ENCODE measurements at places on chromosomes 4 and X.
A peak's percentile ranks its signal among the peaks of the same experiment; 100 is the strongest.

- no peak for DNase-seq
Observed at GRCh38 chr4:163017135-163017534, 149.6 kb downstream of the NAF1 start.

DNA sequence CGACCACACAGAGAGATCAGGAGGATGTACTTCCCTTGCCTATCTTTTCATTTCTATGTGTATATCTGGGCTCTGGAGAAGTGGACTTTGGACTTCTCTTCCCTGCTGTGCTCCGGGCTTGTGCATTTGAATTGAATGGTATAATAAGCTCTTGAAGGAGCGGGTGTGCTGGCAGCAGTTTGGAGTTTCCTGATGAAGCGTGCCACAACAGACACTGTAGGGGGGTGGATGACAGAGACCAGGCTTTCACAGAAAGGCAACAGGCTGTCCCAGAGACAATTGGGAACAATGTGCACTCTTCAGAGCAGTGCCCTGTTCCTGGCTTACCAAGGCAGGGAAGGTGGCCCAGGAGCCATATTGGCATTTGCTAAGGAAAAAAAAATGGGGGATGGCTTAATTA is 170.1 kb downstream of the FRMPD4 start:
- DNase-seq = no peak

DNA sequence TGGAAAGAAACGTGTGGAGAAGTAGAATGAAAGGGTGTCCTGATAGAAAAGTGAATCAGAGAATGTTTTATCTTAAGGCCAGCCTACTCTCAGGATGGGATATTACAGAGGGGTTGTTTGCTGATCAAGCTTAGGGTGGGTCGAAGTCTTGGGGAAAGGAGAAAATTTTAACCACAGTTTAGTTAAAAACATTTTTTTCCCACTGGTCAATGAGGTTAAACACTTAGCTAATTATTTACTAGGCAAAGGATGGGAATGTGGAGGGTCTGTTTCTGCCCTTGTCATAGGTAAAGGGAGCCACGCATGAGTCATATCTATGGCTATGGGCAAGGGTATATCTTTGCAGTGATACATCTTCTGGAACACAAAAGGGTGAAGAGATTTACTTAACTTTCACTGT is 16.1 kb upstream of the SULT1E1 start:
- no peak for DNase-seq

DNA sequence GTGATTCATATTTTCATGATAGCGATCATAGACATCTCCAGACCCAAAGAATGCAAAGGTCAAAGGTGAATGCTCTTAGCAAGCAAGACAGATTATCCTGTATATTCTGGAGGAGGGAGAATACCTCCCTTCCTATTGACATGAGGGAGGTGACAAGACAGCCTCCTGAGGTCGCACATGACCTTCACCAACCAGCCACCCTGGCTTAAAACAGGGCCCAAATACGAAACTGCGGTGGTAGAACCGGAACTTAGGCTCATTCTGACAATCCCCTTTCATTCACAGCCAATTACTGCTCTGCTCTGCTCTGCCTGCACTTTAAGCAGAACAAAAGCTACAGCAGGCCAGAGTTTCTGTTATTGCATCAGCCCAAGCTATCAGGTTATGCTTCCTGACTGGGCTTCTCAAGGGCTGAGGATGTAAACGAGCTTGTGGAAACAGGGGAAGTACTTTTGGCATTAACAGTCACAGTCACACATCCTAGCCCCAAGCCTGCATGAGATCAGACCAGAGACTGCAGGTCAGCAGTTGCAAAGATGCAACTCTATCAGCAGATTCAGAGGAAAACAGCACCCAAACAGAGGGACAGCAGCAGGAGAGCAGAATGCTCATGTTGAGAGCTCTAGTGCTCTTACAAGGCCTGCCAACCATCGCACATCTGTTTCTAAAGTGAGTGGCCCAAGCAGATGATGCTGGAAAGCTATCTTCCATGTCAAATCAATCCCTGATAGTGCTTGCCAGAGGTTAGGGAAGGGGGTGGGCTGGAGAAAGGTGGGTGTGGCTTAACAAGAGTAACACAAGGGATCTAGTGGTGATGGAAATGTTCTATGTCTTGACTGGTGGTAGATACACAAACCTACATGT is 51.3 kb upstream of the MAP3K15 start:
- DNase-seq = peak; percentile 70

DNA sequence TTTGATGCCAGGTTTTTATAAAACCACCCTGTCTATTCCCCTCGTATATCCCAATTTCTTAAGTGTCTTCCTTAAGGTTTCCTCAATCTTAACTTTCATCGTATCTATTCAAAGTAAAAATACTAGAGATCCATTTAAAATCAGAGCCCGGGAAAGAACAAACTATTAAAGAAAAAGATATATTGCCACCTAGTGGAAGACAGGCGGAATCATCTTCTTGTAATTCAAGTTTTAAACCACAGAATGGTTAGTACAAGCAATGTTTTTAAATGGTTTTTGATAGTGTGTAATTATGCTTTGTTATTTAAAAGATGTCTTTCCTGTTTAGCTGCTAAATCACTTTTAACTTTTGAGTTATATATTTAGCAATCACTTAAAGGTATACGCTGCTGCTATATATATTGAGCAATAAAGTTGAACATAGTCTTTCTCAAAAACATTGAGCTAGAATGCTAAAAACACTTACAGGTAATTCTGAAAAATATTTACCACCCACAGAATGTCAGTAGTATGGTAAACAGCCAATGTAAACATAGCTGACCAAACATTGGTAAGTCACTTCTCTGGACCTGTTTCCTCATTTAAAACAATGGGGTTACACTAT is 18.2 kb downstream of the PRDM8 start:
- DNase-seq = peak; percentile 51

DNA sequence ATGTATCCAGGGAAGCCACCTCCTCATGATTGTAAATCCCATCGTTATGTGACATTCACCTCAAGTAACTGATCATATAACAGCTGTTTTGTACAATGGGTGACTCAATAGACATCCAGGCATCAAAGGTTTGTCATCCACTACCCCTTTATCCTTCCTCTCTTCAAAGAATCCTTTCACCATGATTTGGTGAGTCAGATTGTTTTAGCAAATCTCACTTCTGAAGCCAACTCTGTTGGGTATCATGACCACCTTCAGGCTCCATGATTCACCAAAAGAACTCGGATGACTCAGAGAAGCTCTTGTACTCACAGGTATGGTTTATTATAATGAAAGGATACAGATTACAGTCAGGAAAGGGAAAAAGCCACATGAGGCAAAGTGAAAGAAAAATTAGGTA is 132.1 kb downstream of the PWWP3B start:
- no peak for DNase-seq

DNA sequence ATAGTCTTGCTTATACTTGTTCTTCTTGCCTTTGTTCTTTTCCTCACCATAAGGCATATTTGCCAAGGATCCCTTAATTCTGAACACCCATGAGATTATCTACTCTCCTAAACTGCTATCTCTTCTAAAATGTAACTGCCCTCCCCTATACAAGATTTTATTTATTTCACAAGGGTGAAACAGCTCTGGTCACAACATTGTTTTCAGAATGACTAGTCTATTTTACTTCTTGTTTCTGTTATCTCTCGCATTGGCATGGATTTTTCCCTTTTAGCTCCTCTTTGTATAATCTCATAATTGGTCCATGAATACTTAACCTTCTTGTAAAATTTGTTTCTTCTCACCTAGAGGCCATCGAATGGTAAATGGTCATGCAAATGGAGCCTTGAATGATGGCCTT is 17.2 kb upstream of the COL25A1 start:
- no peak for DNase-seq

DNA sequence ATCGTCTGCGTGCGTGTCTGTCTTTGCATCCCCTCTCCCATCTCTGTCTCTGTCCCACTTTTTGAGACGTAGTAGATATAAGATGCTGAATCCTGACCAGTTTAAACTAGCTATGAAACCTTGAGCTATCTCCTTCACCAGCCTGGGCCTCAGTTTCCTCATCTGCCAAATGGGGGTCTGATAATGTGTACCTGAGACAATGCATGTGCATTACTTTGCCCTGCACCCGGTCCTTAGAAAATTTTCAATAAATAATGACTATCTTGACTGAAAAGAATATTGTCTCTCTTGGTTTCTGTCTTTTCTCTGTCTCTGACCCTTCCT is 602 bp downstream of the KANTR start:
- DNase-seq = no peak

- DNase-seq = no peak
Observed at GRCh38 chr4:117400039-117400835, 314.9 kb upstream of the TRAM1L1 start.

DNA sequence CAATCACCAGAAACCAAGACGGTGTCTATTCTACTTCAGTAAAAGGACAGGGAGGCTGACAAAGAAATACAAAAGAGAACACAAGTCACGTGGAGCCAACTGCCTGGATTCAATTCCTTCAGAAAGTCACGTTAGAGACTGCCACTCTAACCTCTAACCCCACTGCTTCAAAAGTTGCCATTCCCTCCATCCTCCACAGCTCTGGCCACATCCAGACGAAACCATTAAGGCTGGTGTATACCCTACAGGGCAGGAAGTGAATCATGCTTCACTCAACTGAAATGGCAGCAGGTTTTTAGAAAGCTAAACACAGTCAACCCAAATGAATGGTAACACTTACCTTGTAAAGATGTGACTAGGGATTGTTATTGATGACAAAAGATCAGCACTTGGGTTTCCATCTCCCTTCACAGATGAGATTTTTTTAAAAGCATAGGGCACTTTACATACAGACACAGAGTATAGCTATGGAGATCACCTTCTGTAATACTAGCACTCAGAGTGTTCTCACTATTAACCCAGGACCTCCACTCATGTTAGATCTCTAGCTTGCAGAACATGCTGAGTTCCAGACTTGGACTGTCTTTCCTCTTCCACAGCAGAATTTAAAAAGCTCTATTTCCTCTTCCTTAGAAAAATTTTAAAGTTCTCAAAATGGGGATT is 37.4 kb downstream of the MAML3 start:
- no peak for DNase-seq

All from inflammatory macrophage treated with lipopolysaccharide for 1 hour (primary cell).